ENCODE measurements at places on chromosomes 2 and 18.
A peak's percentile ranks its signal among the peaks of the same experiment; 100 is the strongest.

- no peak for DNase-seq
These were observed 101.8 kb downstream of the AKAIN1 start for GRCh38 chr18:5095239-5095638.

DNA sequence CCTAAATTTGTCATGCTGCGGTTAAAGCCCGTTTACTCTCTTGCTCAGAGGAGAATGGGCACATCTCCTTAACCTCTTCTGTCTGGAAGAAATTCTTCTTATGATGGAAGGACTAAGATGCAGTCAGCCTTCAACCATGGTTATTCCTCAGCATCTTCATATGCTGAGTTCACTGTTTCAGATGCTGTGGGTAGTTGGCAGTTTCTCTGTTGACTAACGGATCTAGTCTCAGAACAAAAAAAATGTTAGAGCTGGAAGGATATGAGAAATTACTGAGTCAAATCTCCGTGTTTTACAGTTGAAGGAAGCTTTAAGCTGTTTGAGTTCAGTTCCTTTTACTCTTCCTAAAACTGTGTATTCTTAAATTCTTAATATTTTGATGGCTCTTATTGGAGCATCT is 43.6 kb upstream of the PGAP1 start:
- no peak for DNase-seq

DNA sequence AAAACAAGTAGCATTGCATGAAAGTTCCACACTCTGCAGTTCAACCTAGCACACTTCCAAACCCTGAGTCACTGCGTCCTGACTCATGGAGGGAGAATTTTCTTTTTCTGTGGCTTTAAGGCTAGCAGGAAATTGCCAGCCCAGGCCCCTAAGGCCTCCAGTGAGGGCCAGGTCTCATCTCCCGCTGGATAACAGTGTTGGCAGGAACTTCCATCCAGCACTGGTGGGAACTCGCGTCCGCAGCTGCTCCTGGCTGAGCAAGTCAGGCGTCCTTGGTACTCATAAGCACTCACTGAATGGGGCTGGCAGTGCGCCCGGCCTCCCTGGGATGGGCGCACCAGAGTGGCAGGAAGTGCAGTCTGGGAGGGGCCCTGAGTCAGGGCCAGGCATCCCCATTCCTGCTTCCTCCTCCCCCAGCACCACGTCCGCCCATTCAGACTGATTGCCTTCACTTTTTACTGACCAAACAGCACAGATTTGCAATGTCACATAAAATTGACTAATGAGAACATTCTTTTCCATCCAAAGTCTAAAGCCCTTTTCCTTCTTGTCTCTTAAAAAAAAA is 14.3 kb downstream of the MALL start:
- peak; percentile 96 for DNase-seq

GRCh38 chr2:88074854-88075292 is 7.2 kb downstream of the SMYD1 start:
- DNase-seq: no peak

GRCh38 chr2:195682077-195682476 is 25.1 kb downstream of the SLC39A10 start:
- DNase-seq: no peak

GRCh38 chr2:5677133-5677532 is 15.1 kb upstream of the SOX11 start:
- DNase-seq: no peak

DNA sequence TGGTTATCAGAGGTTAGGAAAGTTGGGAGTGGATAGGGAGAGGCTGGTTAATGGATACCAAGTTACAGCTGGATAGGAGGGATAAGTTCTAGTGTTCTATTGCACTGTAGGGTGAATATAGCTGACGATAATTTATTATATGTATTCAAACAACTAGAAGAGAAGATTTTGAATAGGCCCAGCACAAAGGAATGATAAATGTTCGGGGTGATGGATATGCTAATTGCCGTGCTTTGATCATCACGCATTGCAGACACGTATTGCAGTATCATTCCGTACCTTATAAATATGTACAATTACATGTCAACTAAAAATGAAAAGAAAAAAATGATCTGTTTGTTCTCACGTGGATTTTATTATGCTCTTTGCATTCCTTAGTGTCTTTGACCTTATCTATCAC is 369.2 kb upstream of the PKDCC start:
- DNase-seq: no peak

- no peak for DNase-seq
These were observed 16.3 kb upstream of the OTOF start for GRCh38 chr2:26494199-26494598.

DNA sequence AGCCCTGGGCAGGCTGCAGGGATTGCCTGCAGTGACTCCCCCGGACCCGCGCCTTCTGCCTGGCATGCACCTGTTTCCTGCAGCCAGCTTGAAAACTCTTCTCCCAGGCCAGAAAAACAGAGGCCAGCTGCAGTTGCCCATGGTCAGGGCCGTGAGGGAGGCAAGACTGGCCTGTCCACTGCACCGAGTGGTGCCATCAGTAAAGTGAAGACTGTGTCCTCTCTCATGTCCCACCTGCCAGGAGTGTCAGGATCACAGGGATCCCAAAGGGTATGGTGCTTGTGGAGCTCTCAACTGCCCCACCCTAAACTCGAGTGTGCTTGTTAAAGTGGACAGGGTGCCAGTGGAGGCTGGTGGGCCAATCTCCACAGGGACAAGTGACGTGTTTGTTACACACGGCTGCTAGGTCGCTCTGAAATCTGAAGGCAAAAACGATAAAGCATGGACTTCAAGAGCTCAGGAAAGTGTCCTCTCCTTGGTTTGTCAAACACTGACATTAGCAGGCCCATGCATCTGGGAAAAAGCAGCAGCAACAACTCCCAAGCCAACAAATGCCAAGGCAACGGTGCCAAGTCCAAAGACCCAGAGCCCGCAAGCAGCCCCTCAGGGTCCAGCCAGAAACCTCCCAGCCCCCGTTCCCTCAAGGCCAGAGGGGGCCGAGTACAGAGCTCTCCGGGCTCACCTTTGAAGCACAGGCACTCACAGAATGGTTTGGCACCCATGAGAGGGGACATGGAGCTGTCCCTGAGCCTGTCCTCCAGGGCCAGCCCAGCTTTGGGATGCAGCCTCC is 213.2 kb downstream of the HDAC4 start:
- DNase-seq: peak; percentile 40

DNA sequence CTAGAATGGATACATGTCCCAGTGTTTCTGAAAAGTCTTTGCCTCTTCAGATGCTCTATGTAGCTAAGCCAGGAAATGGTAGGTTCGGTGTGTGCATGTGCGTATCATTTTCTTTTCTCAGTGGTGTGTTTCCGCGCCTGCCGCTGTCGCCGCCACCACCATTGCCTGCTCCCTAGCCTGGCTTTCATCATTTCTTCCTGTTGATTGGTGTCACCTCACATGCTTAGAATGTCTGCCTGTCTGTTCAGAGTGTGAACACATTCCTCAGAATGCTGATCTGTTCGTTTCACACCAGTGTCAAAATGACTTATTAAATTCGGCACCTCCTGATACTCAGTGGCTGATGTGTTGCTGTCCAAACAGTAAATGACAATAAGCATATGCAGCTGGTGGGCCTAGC is 255.2 kb upstream of the SPRED2 start:
- no peak for DNase-seq

- no peak for DNase-seq
These were observed 33.4 kb downstream of the PUM2 start for GRCh38 chr2:20317197-20317596.

DNA sequence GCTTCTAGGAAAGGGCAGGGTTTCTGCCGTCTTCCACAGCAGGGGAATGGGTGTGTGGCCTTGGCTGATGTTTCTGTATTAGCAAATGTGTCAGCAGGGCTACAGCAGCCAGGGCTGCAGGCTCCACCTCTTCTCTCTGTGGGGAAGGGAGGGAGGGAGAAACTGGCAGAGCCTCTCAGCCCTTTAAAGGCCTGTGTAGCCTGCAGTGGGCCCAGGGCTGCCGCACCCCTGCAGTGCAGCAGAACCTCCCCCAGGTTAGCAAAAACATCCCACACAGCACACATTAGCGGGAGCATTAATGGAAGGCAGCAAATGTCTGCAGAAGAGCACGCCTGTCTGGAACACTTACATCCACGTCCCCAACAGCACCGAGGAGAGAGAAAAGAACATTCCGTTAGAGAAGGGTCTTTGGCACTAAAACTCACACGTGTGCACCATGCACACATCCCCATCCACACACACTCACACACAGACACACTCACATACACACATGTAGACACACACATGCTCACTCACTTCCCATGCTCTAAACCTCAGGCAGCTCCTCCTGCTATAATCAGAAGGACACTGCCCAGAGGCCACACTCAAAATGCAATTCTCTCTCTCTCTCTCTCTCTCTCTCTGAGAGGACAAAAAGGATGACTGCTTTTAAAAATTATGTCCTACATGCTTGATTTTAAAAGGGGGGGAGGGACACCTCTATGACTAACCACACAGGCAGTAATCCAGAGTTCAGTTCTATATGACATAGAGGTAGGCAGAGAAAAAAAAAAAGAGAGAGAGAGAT is 24.1 kb downstream of the MRPL35 start:
- DNase-seq: peak; percentile 79

DNA sequence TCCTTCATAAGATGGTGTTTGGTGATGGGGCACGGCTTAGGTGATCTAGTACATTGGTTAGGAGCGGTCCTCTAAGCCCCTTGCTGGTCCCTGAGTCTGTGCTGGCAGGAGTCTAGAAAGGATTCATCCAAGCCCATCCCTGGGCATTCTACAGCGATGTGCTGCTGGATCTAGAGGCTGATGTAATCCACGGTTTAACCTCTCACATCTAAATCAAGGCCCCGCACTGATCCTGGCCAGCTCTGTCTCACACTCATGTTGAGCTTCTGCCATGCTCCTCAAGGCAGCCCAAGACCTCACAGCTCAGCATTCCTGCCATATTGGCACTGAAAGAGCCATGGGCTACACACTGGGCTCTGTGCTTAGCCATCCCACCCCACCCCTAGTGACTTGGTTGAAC is 664.8 kb downstream of the STK39 start:
- DNase-seq: no peak

DNA sequence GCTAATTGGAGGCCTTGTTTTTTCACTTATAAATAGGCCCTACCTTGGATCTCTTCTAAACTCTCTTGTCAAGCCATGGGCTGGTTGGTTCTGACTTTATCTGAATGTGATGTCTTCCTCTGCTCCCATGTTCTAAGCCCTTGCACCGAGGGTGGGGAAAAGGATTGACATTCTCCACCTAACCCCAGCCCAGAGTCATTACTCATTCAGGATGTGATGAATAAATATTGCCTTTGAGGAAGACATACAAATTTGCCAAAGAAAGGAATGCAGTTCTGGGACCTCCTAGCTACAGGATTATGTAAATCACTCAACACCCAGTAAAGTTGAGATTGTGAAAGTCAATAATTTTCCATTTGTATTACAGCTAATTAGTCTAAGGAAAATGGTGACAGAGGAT is 142.1 kb upstream of the LYPD6 start:
- no peak for DNase-seq

DNA sequence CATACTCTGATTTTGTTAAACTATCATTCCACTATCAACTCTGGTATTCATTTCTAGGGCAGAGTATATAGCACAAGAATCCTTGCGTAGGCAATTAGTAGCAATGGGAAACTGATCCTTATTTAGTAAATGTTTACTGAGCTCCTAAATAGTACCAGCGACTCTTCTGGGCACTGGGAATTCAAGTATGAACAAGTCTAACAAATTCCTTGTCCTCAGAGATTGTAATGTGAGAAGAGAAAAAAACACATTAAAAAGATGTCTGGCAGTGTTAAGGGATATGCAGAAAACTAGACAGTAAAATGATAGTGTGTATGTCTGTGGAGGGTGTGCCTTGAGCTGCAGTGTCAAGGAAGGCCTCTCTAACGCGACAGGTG is 721 bp downstream of the METTL5 start:
- no peak for DNase-seq

GRCh38 chr18:9831036-9831722 is 54.6 kb upstream of the TXNDC2 start:
- DNase-seq: peak; percentile 21

DNA sequence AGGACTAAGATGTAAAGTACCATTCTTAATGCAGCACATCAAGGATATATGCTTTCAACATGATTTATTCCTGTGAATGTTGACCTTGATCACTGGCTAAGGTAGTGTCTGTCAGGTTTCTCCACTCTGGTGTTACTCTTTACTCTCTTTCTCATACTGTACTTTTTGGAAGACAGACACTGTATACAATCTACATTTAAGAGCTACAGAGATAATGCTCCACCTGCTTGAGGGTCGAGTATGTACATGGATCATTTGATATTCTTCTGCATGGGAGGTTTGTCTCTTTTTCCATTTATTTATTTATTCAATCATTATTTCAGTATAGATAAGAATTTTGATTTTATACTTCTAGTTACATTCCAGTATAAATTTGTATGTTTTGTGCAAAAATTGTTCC is 199.5 kb upstream of the RGPD4 start:
- DNase-seq: no peak

DNA sequence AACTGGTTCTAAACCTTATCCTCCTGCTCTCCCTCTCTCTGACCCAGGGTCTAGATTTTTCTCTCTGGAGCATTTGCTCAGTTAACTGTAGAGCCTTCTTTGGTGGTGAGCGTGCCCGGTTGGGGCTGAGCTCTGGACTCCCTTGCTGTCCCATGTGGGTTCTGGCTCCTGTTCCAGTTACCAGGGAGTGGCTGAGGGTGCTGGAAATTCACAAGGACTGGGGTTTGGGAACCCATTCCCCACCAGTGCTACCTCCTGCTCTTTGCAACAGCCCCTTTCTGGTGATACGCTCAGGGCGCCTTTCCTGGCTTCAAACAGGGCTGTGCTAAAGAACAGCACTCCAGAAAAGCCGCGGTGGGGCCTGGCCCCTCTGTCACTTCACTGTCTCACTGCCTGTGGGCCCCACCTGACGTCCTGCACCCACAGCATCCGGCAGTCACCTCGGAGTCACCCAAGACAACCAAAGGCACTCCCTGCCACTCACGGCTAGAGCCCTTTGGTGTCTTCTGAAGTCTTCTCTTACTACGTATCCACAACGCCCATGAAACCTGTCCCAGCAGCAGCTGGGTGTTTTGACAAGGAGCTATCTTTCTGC is 41.3 kb downstream of the CAPN13 start:
- DNase-seq: no peak

DNA sequence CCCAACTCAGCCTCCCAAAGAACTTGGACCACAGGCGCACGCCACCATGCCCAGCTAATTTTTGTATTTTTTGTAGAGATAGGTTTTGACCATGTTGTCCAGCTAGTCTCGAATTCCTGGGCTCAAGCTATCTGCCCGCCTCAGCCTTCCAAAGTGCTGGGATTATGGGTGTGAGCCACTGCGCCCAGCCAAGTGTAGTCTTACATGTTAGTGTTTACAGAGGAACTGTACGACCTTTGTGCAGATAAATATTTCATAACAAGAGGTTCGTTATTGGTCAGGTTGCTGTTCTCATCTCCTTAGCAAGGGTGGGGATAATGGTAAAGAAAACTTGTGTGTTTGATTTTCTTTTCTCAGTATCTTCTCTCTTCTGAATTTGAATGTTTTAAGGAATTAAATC is 46.5 kb downstream of the RALBP1 start:
- DNase-seq: no peak

GRCh38 chr2:212548455-212548819 is 9.8 kb upstream of the ERBB4 start:
- no peak for DNase-seq

DNA sequence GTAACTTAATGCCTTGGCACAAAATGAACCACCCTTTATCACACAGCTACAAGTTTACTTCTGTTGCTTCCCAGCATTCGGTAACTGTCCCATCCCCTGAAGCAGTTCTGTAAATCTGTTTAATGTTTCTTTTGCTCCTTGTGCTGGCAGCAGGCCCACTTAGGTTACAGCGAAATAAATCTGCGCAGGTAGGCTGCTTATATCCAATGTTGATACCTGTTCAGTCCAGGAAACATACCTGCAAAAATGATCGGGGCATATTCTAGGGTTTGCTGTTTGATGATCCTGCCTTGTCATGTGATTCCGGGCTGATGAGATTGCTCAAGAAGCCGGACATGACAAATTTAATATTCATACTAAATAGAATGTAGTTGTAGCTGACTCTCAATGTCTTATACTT is 23.3 kb downstream of the PELI1 start:
- no peak for DNase-seq

All from adrenal gland (tissue), 19 donors.